Left forelimb (tissue), 1 donor: ENCODE measurements at places on chromosomes 5 and 9.

- DNase-seq = no peak
These were observed 41.7 kb upstream of the FBXW11 start for GRCh38 chr5:172048170-172048422.

DNA sequence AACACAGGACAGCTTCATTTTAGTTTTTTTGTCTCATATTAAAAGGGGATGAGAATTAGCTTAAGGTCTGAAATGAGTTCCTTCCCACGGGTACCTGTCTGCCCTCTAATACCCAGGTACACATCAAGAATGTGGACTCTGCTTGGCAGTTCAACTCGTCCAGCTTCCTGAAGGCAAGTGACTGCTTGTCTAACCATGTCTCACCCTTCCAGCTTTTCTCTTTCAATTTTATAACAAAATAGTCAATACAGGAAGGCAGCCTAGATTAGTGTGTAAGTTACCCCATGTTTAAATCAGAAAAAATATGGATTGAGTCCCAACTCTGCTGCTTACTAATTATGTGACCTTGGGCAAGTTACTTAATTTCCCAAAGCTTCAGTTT, 50.5 kb upstream of the C5orf46 start:
- no peak for DNase-seq

- no peak for DNase-seq
These were observed 86.2 kb upstream of the DHFR start for GRCh38 chr5:80740999-80741398.

DNA sequence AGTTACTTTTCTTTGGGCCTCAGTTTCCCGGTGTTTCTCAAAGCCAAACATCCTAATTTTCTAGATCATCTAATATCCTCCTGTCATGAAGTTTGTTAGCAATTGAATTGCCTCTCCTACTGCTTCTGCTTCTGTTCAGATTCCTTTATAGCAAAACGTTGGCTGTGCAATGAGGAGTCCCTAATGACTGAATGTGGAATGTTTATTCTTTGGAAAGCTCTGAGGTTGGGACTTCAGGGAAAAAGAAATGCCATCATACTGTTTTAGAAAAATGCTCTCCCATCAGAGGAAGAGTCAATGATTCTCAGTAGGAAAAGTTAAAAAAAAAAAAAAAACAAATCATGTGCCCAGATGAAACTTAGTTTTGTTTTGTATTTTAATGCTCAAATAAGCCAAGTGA, 268.7 kb upstream of the PAPPA start:
- DNase-seq = no peak

DNA sequence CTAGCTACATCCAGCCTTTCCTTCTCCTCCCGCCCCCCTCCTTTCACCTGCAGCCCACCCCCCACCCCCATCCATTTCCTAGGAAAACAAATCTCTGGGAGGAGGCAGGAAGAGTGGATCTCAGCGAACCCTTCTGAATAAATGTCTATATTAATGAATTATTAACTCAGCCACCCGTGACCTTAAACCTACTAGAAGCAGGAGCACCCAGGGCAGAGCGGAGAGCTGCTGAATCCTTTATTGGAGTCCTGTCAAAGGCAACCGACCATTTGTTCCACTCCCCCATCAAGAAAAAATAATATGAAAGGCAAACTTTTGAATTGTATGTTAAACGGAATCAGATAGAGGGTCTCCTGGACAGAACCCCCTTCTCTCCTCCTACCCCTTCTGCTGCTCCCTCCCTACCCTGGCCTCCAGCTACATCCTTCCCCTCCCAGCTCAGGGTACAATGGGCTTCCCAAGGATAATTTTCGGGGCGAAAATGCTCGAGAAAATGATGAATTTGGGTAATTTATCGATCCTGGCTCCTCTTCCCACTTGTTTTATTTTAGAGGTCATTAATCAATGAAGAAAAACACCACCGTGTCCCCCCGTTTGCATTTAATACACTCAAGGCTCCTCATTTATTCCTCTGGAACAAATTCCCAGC, 3.3 kb upstream of the PRDM6 start:
- DNase-seq = no peak

GRCh38 chr5:158921441-158922262, 178.1 kb downstream of the EBF1 start:
- no peak for DNase-seq

DNA sequence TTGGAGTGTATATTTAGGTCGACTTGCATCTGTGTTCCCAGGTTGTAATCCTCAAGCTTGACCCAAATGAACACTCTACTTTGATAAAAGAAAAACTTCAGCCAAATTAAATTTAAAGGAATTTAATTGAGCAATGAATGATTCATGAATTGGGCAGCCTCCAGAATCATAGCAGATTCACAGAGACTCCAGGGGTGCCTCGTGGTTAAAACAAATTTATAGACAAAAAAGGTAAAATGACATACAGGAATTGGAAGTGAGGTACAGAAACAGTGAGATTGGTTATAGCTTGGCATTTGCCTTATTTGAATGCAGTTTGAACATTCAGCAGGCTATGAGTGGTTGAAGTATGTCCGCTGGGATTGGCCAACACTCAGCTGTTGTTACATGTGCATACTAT, 21.6 kb upstream of the SPATA31D4 start:
- DNase-seq = no peak

- no peak for DNase-seq
These were observed 18.4 kb downstream of the TENT4A start for GRCh38 chr5:6731465-6732237.

DNA sequence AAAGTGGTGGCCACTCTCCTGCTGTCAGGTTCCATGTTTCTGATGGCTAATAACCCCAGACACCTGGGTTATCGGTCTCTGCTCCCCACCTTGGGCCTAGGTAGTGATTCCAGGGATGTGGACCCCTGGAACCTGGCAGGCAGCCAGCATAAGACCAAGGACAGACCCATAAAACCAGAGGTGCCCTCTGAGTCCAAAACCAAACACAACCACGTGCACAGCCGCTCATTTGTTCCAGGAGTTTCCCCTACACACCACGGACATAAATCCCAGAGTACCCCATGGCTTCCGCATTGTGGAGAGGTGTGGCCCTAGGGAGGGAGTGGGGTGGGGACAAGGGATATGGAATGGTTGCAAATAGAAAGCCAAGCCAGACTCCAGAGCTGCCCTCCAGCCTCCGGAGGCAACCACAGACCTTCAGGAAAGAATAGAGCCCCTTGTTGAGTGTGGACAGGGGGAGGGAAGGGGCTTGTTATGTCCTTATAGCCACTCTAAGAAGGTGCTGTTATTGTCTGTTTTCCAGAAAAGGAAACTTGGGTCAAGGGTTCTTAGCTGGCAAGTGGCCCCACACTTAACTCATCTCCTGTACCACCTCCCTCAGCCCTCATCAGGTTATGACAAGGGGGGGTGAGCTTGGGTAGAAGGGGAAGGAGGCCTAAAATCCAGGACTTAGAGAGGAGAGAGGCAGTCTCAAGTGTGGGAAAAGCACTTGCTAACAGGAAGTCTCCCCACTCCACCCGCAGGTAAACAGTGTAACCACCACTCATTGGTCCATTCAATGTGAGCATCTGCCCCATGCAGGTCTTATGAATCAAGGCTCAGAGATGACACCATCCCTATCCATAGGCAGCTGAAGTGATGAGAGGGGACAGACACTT, 23.6 kb upstream of the CYSTM1 start:
- DNase-seq = no peak

GRCh38 chr5:42756606-42757601, at the start of gene CCDC152:
TSS of gene CCDC152 (plus strand) at chr5:42756818. CDS start at chr5:42759122, 2,304 bp downstream.
- DNase-seq = peak; percentile 66

GRCh38 chr5:73617510-73618279, 8.3 kb upstream of the ARHGEF28 start:
- DNase-seq = no peak

GRCh38 chr9:127311239-127311741, 46.7 kb downstream of the GARNL3 start:
- DNase-seq = no peak

DNA sequence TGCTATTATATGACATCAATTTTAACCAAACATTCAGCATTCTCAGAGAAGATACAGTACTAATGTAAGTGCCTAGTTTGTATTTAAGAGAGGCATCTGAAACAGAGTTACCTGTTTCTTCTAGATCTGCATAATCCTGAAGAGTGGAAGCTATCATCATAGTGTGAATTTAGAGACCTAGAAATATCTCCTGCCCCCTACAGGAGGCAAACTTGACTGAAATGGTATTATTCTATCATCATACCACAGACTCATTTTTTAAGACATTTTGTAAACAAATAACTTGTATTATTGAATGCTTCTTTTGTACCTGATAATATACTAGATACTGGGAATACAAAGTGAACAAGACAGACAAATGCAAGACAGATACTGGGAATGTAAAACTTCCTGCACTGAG, 216.8 kb upstream of the RPS23 start:
- no peak for DNase-seq

DNA sequence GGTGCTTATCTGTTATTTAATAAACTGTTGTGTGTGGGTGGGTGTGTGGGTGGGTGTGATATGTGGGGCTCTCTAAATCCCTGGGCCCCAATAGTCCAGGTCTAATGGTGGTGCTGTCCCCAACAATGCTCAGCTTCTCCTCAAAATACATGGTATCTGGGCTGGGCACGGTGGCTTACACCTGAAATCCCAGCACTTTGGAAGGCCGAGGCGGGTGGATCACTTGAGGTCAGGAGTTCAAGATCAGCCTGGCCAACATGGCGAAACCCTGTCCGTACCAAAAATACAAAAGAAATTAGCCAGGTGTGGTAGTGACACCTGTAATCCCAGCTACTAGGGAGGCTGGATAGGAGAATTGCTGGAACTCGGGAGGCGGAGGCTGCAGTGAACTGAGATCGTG, 4.5 kb upstream of the ORM1 start:
- DNase-seq = no peak

DNA sequence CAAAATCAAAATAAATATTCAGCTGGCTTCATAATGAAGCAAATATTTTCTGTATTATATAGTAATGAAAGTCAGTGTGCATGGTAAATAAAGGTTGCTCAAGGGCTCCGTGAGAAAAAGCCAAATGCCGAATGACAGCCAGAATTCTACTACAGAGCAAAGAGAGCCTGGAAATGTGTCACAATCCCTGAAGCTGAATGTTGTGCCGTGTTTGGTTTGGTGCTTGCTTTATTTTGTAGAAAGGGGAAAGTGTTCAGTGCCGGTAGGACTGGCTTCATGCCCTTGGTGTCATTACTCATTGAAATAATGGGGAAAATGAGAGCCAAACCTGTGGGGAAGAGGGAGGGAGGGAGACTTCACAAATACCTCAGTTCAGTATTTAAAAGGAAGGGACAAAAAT, 26.8 kb upstream of the ADAMTSL1 start:
- DNase-seq = no peak

DNA sequence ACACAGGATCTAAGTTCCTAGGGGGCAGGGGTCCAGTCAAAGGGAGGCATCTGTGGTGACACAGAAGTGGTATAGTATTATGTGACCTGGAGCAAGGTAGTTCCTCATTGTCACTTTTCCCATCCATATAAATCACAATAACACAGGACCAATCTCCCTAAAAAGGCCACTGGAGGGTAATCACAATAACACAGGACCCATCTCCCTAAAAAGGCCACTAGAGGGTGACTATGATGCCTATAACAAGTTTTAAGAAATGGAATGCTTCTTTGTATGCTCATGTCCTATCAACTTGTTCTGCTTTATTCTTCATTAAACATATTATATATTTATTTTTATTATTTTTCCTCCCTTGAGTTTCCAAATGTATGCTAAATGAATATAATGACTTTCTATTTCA, 254.6 kb downstream of the ASTN2 start:
- no peak for DNase-seq

- DNase-seq = no peak
These were observed 99.8 kb downstream of the ATPSCKMT start for GRCh38 chr5:10149911-10150310.

DNA sequence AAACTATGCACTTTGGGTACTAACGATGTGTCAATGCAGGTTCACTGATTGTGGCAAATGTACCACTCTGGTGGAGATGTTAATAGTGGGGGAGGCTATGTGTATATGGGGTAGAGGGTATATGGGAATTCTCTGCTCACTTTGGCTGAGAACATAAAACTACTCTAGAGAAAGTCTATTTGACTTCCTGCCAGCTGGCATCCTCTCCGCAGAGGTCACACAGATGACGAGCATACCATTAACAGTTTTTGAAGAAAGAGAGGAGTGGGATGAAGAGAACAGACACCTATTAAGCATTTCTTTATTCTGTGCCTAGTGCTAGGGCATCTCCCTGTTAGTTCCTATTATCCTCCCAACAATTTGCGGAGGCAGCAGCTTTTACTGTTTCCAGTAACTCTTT, 58.4 kb upstream of the TRIM32 start:
- DNase-seq = no peak

- no peak for DNase-seq
These were observed 193.1 kb downstream of the ADAMTS6 start for GRCh38 chr5:65288657-65289056.

GRCh38 chr5:14208071-14209021, 65.2 kb downstream of the TRIO start:
- DNase-seq = no peak

DNA sequence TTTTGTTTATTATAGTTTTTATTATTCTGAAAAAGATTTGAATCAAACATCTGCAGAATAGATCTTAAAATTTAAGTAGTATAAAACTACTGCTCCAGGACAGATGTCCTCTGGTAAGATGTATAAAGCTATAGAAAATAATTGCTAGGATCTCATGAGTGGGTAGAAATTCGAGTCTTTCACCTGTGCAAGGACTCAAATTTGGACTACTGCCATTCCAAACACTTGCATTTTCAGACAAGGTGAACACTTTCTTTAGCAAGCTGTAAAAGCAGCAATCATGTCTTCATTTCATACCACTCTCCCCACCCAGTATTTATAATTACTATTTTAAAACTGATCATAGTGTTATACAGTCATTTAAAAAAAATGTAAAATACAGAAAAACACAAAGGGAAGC, 20.7 kb downstream of the SKP2 start:
- DNase-seq = no peak

- DNase-seq = no peak
These were observed 41.0 kb upstream of the TMEM215 start for GRCh38 chr9:32742296-32742695.

DNA sequence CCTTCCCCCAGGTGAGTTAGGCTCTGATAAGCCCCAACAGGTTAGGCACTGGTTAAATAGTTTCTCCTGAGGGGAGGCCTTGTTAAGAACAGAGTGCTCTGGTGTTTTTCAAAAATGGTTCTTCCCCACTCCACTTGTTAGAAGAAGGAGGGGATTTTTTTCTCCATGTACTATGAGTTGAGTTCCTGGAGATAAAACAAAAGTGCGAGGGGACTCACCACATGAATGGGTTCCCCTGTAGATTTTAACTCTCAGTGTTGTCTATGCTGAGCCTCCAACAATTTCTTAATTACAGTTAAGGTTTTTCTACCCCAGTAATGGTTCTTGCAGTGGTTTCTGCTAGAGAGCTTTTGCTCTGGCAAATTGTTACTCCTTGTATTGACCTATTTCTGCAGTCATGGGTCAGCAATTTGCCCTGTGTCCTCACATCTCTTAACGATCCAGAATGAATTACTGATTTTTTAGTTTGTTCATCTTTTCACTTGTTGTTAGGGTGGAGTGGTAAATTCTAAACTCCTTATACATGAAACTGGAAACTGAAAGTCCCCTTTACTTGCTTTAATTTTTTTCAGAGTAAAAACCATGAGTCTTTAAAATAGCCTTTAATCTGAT, 44.4 kb downstream of the SCAMP1 start:
- no peak for DNase-seq
